ENCODE measurements at places on chromosomes 7 and 10.

DNA sequence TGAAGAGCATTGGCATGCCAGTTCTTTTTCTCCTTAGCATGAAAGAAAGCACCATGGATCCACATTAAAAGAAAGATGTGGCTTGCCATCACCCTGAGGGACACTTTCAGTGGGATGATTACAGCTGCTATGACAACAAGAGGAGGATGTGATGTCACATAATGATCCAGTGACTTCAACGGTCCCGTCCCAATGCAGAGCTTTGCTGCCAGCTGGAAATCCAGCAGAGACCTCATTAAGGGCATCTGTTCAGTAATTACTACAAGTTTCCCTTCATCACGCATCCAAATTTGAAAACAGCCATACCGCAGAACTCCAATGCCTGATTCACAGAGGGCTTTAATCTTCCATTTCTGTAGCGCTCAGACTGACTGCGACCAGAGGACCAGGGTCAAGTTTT is 206.6 kb downstream of the LSM5 start:
- DNase-seq = no peak

DNA sequence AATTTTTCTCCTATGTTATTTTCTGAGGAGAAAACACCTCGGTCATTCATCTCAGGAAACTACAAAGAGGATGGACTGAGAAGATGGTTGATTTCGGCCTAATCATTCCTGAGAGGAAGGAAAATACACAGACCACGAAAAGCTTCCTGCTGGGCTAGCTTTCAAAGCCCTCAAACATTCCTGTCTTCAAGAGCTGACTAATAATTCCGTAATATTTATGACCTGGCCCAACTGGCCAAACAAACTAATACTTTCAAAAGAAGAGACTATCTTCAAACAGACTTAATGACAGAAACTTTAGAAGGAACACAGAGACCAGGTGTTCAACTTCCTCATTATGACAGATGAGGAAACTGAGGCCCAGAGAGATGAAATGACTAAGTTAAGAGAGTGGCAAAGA is 215.1 kb upstream of the FRMD4A start:
- peak; percentile 66 for DNase-seq

- DNase-seq = no peak
Measured at GRCh38 chr7:50621973-50622490, 56.8 kb upstream of the DDC start.

DNA sequence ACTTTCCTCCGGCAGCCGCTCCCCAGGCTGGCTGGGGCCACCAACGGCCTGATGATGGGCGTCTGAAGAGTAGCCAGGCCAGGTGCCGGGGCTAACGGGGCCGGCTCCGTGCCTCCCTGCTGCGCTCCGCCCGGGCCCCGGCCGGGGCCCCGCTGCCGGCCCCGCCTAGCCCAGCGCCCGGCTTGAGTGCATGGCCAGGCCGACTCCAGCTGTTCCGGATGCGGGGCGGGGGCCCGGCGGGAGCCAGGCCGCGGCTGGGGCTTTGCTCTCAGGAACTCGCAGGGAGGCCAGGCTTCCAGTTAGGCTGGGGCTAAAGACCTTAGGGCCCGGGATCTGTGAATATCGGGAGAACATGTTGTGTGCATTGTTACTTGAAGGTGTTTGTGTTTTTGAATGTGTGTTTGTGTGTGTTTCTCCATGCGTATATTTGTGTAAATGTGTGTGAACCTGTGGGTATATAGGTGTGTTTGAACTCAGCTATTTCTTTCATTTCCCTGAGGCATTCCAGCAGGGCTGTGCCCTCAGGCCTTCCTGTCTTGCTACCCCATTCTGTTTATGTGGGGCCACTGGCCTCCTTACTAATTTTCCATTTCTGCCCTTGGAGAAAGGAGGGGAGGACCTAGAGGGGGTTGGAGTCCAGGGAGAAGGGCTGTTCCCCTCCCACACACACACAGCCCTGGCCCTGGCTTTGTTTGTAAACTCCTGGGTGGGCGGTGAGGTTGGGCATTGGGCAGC is 1.1 kb upstream of the LBX1 start:
- DNase-seq = no peak

DNA sequence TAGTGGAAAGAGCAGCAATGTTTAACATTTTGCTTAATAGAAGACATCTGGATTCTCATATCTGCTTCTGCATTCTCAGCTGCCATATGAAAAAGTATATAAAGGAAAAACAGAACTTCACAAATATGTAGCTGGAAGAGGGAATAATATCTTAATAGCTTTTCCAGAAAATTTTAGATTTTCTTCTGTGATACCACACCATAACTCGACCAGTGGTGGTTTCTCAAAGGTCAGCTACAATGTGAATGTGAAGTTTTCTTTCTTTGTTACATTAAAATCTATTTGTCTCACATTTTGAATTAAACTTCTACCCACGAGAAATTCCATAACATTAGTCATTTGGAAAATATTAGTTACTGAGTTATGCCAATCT is 339.8 kb downstream of the PARD3 start:
- DNase-seq = no peak

GRCh38 chr7:407721-408539 is 111.7 kb downstream of the PDGFA start:
- no peak for DNase-seq

DNA sequence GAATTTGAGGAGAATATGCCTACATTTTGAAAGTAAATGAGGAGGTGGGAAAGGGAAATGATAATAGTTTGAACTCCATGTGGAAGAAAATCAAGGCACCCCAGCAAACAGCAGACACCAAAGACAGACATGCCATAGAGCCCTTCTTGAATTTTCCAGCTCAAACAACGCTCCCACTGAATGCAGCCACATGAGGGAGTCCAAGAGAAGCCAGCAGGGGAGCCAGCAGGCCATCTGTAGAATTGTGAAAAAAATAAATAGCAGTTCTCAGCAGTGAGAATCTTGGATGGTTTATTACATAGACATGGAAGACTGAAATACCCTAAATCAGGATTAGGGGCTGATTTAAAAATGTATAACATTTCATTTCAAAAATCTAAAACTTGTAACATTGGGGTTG is 1567.3 kb upstream of the LRRTM3 start:
- DNase-seq = peak; percentile 1

- DNase-seq = no peak
Measured at GRCh38 chr7:151798851-151799448, 78.0 kb downstream of the PRKAG2 start.

GRCh38 chr10:65911151-65911835 is 1014.5 kb upstream of the LRRTM3 start:
- DNase-seq = no peak

DNA sequence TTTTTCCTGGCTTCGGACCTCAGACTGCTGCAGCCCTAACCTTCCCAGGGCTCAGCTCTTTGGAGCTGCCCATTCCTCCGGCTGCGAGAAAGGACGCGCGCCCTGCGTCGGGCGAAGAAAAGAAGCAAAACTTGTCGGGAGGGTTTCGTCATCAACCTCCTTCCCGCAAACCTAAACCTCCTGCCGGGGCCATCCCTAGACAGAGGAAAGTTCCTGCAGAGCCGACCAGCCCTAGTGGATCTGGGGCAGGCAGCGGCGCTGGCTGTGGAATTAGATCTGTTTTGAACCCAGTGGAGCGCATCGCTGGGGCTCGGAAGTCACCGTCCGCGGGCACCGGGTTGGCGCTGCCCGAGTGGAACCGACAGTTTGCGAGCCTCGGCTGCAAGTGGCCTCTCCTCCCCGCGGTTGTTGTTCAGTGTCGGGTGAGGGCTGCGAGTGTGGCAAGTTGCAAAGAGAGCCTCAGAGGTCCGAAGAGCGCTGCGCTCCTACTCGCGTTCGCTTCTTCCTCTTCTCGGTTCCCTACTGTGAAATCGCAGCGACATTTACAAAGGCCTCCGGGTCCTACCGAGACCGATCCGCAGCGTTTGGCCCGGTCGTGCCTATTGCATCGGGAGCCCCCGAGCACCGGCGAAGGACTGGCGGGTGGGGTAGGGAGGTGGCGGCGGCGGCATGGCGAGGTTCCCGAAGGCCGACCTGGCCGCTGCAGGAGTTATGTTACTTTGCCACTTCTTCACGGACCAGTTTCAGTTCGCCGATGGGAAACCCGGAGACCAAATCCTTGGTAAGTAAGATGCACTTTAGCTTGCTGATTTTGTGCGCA is at the start of gene PLXDC2:
TSS of gene PLXDC2 (plus strand) at position 22 of the 820 bp plus-strand sequence.
- DNase-seq = peak; percentile 11

DNA sequence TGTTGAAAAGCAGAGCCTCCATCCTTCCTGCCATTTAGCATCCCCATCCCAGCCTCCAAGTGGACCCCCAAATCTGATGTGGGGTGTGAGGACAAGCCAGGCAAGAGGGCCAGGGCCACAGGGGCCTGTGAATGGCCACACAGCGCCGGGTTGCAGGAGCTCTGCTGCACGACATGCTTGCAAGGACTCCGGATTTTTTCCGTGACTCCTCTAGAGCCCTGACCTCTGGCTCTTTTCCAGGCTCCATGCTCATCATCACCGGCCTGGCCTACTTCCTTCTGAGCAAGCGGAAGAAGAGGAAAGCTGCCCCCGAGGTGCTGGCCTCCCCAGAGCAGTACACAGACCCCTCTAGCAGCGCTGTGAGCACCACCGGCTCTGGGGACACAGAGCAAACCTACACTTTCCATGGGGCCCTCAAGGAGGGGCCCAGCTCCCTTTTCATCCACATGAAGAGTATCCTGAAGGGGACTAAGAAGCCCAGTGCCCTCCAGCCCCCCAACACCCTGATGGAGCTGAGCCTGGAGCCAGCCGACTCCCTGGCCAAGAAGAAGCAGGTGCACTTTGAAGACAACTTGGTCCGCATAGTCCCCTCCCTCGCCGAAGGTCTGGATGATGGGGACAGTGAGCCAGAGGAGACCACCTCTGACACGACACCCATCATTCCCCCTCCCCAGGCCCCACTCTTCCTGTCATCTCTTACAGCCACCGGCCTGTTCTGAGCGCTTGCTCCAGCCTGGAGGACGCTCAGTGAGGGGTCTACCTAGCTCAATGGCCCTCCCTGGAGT is 23.5 kb downstream of the TMEM72 start:
- DNase-seq = no peak

Measured in M059J (cell line).